Neural crest cell (in vitro differentiated cells): ENCODE measurements at places on chromosomes 16 and 17. TPM values are rescaled to one million over a fixed set of nuclear protein-coding genes. Genes with fewer than 3 reads are reported as not detected.

ZFPM1 gene
- 11.1 and 11.2 TPM in 2 replicates for total RNA-seq

- no peak for DNase-seq
Observed at GRCh38 chr17:48051283-48051682, 3.1 kb downstream of the NFE2L1 start.

EXOC3L1 gene
- total RNA-seq = 0.30 and 0.44 TPM in 2 replicates

RUNDC3A gene
- total RNA-seq = 8.7 and 12.9 TPM in 2 replicates

DNA sequence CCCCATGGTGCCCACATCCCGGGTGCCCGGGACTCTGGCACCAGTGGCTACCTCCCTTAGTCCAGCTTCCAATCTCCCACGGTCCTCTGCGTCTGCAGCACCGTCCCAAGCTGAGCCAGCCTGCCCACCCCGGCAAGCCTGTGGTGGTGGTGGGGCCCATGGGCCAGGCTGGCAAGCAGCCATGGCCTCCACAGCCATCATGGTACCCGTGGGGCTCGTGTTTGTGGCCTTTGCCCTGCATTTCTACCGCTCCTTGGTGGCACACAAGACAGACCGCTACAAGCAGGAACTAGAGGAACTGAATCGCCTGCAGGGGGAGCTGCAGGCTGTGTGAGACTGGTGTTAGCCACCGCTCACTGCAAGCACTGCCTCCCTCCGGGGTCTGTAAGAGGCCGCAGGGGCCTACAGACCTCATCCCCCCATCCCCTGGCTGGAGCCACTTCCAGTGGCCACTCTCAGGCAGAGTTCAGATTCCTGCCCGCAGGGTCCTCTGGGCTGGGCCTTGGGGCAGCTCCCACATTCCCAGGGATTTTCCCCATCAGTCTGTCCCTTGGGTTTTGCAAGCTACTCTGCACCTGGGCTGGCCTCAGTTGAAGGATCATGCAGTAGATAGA lies 3.9 kb upstream of the SETD1A start:
- DNase-seq = peak; percentile 80

GRCh38 chr16:12724226-12724625 lies 79.5 kb downstream of the CPPED1 start:
- DNase-seq = no peak

PYY gene
- total RNA-seq = not detected in 2 replicates

KRT33A gene
- total RNA-seq = not detected in 2 replicates

DNA sequence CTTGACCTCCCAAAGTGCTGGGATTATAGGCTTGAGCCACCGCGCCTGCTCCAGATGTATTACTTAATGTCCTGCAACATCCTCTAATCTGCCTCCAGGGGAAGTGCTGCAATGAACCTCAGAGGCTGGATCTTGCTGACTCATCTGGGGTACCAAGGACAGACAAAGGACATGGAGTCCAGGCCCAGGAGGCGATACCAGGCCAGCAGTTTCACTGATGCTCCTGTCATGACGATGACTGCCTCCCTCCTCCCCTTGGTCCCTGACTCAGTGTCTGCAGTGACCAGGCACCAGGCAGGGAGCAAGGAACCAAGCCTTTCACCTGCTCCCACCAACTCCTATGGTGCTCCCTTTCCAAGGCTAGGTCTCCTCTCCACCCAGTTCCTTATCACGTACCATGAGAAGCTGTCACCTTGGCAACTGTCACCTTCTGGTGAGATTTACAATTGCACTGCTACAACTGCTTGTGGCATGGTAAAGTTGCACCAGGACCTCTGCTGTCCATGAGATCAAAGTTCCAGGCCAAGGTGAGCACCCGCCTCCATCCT lies 21.6 kb upstream of the PHOSPHO1 start:
- DNase-seq = no peak

DNA sequence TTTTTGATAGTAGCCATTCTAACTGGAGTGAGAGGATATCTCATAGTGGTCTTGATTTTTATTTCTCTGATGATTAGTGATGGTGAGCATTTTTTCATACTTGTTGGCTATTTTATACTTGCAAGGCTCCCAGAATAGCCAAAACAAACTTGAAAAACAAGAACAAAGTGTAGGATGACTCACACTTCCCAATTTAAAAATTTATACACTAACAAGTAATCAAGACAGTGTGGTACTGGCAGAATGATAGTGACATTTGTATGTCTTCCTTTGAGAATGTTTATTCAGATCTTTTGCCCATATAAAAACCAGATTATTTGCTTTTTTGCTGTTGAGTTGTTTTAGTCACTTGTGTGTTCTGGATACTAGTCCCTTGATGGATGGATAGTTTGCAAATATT lies 17.8 kb downstream of the SPECC1 start:
- DNase-seq = no peak
